ENCODE measurements at places on chromosomes 4 and X.

DNA sequence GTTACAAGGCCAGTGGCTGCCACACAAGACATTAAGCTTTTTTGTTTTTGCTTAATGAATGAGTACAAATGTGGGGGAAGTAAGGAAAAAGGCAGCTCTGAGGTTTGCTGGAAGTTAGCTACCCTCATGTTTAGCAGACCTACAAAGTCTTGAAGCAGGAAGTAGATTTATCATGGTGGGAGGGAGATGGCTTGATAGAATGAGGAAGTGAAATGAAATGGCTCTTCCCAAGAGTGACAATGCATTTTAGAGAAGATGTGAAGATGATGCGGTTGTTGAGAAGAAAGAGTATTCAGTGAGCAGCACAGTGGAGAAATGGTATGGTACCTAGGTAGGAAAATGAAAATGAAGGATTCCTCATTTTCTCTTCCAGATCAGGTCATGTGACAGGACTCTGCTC, 108.0 kb downstream of the SLIT2 start:
- no peak for DNase-seq

DNA sequence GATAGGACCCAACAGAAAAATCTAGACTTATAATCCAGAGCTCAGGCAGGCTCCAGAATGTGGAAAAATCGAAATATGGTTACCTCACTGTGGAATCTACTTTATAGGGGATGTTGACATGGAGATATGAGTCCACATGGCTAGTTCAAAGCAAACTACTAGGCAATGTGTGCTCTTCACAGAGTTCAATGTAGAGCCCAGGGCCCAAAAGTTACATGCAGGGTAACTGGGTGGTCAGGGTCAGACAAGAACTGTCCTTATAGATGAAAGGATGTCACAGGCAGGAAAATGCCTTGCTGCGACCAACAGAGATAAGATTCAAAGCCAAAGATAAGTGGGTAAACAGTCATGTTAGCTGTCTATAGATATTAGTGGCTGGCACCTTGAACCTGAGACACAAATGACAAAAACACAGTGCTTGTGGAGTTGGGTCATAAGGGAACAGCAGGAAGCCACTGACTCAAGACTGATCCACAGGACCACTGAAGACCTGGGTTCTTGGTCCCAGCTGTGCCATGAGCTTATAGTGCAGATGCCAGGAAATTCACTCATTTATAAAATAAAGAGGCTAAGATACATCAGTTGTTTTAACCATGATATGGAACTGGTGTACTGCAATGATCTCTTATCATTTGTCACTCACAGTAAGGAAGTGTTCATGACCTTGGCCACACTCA, 101.7 kb upstream of the MBNL3 start:
- no peak for DNase-seq

DNA sequence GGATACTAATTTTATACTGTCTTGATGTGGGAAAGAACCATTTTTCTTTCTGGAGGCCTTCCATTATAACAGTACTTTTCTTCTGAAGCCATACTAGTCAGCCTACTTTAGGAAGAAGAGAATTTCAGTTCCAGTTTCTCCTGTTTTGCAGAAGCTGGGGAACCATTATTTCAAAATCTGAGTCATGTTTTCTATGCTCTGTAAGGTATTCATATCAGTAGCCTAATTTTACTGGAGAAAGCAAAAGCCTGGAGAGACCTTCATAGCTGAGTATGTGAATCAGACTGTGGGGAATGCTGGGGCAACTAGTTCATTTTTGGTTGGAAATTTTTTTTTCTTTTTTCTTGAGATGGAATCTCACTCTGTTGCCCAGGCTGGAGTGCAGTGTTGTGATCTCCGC, 22.4 kb downstream of the AFF1 start:
- no peak for DNase-seq

- no peak for DNase-seq
These were observed 163.4 kb downstream of the WDFY3 start for GRCh38 chr4:84803116-84803515.

DNA sequence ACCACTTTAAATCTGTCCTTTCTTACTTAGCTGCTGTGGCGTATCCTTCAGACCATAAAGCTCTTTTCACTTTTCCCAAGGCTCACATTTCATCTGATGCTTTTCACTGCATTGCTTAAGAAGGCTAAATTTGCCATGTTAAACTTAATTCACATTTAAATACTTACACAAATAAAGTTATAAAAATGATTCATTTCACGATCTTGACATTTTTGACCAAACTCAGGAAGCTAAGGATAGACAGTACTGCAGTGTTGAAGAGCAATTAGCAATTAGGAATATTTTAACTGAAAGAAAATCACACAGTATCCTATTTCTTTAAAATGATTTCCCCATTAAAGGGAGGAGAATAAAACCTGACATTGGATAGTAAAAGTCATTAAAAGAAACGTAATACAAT, 1038.6 kb downstream of the STPG2 start:
- DNase-seq, result no peak

DNA sequence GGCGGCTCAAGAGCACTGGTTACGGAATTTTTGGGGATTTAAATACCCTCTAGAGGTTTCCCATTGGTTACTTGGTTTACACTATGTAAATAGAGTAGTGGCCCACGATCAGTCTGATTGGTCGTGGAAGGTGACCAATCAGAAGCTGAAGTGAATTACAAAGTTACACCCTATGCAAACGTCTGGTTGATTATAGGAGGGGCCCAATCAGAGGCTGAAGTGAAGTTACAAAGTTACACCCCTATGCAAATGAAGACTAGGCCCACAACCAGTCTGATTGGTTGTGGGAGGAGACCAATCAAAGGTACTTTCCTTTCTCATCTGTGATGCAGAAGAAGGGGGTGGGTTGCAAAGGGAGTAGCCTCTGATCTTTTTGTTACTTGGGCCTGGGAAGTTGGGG, 45.1 kb upstream of the HSD17B10 start:
- DNase-seq, result no peak

DNA sequence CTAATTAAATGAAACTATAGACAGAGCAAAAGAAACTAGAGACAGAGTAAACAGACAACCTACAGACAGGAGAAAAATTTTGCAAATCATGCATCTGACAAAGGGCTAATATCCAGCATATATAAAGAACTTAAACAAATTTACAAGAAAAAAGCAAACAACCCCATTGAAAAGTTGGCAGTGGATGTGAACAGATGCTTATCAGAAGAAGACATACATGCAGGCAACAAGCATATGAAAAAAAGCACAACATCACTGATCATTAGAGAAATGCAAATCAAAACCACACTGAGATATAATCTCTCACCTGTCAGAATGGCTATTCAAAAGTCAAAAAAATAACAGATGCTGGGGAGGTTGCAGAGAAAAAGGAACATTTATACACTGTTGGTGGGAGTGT, 14.8 kb downstream of the ZNF280C start:
- DNase-seq, result no peak

GRCh38 chr4:88752076-88752463, 54.4 kb upstream of the NAP1L5 start:
- DNase-seq, result no peak

- no peak for DNase-seq
These were observed 178.3 kb downstream of the SNCA start for GRCh38 chr4:89658701-89659024.

GRCh38 chrX:125137521-125137920, 182.2 kb upstream of the TEX13C start:
- DNase-seq, result no peak

- DNase-seq, result no peak
These were observed 13.6 kb downstream of the ABCG2 start for GRCh38 chr4:88144866-88145300.

DNA sequence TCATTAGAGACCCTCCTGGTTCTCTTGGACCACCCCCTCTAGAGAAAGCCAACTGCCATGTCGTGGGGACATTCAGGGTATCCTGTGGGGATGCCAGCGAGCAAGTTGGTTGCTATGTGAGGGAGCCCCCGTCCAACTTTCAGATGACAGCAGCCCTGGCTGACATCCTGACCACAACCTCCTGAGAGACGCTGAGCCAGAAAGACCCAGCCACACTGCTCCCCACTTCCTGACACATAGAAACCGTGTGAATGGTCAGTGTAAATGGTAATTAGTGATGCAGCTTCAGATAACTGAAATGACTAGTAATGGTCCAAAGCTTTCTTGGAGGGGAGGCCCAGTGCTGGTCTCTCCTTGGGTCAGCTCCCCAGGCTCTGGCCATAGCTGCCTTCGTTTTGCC, 10.8 kb downstream of the CLCN4 start:
- DNase-seq, result no peak

DNA sequence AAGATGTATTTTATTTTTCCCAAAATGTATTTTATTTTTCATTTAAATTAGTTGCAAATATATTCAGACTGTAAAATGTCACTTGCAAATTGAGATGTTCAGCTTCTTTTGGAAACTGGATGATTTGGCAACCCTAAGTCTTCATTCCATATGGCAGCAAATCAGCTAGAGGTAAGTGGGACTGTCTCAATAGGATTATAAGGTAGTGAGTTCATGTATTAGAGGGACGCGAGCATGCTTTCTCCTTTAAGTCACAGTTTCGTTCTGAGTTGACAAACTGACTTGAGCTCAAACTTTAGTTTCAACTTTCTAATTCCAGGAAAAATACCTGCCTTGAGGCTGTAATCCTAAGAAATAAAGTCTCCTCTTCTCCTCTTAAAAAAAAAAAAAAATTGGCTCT, 44.2 kb upstream of the TMEM131L start:
- DNase-seq, result peak; percentile 33

DNA sequence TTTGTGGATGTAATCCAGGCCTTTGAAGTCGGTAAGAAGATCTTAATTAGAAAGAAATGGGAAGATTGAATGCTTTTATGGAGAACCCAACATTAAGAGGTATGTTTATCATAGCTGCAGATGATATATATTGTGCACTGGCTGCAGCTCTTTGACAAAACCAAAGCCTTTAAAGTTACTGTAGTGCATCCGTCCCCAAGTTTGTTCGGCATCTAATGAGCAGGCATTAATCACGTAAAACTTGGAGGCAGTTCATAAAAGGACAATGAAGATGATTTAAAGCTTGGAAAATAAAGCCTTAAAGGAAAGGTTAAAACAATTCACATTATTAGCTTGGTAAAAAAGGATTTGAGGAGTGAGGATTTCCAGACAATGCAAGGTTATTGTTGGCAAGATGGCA, 150.8 kb upstream of the ARX start:
- DNase-seq, result no peak

- no peak for DNase-seq
These were observed 76.2 kb upstream of the PLAC1 start for GRCh38 chrX:134734466-134734952.

DNA sequence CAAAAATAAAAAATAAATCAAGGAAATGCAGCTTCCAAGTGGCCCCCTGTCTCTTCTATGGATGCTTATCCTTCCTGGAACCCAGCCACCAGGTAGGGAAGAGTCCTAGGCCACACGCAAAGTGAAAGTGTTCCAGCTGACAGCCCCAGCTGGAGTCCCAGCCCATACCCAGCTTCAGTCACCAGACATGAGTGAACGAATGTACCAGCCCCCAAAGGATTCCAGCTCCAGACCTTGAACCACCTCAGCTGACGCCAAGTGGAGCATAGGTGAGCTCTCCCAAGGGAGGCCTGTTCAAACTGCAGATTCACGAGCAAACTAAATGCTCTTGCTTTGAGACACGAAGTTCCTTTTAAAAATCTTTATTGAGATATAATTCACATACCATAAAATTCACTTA, 62.0 kb downstream of the BCOR start:
- no peak for DNase-seq

DNA sequence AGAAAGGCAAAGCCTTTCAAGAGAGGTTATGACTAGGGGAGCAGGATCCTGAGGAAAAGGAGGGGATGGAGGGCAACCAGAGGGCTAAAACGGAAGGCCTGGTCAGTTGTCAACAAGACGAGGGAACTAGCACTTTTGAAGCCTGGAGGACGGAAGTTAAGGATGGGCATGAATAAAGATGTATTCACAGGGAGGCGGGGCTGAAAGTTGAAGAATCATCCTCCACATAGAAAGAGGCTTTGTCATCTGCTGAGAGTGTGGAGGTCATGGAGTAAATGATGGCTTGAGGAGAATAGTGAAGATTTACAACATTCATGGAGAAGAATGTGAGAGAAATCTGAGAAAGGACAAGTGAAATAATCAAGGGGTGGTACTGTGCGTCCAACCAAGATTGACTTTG, 137.5 kb downstream of the MAGEB17 start:
- DNase-seq, result no peak

- no peak for DNase-seq
These were observed 57.1 kb upstream of the MAMLD1 start for GRCh38 chrX:150306002-150306401.
